ENCODE measurements at places on chromosomes 12 and 14.

DNA sequence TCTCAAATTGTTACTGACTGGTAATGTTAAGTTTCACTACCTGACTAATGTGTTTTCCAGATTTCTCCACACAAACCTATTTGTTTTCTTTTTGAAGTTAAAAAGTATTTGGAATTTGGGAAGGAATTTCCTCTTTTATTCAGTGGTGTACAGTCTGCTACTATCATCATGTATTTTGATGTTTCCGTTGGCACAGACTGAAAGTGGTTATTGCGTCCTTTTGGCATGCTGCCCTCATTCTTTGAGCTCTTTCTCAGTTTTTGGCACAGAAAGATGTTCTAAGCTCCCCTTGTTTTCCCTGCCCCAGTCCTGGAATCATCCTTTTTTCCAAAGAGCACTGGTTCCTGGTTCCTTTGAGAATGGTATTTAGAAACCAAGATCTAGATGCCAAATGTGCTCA, 31.4 kb upstream of the RTRAF start:
- no peak for DNase-seq

DNA sequence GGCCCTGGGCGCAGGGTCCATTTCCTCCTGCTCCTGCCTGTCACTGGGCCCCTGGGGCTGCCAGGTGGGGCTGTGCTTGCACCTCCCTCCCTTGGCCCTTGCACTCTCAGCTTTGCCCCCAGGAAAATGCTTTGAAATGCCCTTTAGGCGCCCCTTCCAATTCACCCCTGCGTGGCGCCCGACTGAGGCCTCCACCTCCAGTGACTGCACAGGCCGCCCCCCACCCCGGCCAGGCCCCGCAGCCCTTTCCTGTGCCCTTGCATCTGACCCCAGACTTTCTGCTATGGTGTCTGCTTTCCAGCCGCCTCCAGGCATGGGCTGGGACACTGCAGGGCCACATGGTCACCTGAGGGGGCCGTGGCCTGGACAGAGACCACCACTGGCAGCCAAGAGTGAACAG, 17.4 kb downstream of the DDX54 start:
- DNase-seq = no peak

DNA sequence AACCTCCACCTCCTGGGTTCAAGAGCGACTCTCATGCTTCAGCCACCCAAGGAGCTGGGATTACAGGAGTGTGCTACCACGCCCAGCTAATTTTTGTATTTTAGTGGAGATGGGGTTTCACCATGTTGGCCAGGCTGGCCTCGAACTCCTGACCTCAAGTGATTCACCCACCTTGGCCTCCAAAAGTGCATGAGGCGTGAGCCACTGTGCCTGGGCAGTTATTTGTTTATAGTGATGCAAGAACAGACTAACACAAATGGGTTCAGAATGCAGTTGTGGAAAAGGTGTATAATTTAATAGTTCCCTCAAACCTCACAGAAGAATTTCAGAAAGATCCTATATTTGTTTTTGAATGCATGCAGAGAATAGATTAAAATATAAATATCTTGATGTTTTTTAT, 447.1 kb downstream of the ZFP36L1 start:
- no peak for DNase-seq

DNA sequence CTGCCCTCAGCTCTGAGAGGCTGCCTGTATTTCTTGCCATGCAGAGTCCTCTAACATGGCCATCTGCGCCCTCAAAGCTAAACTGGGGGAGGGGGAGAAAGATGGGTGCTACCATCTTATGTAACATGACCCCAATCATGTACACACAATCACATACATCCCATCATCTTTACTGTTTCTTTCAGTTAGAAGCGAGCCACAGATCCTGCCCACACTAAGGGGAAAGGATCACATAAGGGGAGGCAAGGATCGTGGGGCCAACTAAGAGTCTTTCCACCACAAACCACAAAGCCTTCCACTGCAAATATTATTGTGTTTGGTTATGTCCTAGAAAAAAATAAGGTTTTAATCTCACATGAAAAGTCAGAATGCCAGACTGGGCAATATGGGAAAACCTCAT, 11.8 kb upstream of the AMN1 start:
- DNase-seq = no peak

GRCh38 chr14:105941226-105942166, 415.1 kb downstream of the TMEM121 start:
- no peak for DNase-seq

DNA sequence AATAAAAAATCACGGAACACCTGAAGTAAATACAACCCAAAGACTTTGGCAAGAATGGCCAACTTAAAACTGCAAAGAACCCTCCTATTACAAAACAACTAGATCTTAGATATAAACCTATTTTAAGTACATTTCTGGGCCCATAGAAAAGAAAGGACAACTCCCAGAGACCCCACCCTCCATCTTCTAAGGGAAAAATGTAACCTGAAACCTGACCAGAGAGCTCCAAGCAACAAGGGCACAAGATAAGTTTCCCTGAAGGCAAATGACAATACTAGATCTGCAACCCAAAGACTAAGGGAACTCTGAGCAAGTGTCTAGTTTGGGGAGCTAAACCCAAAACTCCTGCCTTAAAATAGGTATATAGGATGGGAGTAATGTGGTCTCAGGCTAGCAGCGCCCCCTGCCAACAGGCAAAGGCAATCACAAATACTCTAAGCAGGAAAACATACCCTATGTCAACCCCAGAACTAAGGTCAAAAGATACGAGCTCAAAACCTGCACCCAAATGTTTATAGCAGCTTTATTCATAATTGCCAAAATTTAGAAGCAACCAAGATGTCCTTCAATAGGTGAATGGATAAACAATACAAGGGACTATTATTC, 218.9 kb downstream of the ITPR2 start:
- DNase-seq = no peak

- DNase-seq = no peak
Observed at GRCh38 chr12:132561427-132562156, 48.8 kb downstream of the LRCOL1 start.

DNA sequence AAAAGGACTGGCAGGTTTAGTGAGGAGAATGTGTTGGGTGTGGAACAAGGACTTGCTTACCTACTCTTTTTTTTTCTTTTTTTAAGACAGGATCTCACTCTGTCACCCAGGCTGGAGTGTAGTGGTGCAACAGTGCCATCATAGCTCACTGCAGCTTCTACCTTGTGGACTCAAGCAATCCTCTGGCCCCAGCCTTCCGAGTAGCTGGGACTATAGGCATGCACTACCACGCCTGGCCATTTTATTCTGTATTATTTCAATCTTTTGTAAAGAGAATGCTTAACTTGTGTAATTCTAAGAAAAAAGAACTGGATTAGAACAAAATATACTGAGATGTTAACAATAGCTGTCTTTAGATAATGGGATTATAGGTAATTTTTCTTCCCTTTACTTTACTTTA, 1.9 kb upstream of the VRTN start:
- no peak for DNase-seq

DNA sequence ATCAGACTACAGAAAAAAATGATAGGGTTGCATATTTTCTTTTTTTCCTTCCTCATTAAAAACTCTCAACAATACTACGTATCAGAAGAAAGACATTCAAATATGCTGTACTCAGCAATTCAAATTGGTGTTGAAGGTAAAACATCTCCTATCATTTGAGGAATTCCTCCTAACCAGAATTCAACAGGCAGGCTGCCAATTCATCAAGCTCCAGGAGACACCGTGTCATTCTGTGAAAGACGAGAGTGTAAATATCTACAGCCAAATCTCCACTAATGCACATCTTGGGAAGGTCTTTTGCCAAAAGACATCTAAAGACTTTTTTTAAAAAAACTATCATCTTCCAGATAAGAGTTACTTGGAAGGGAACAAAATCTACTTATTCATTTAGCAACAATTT, 26.6 kb downstream of the NT5DC3 start:
- DNase-seq = no peak

- DNase-seq = peak; percentile 61
Observed at GRCh38 chr14:67618617-67619063, 1.1 kb upstream of the ARG2 start.

- no peak for DNase-seq
Observed at GRCh38 chr12:104750061-104750460, 208.0 kb downstream of the SLC41A2 start.

GRCh38 chr14:68544081-68544892, 248.6 kb downstream of the ZFP36L1 start:
- no peak for DNase-seq

GRCh38 chr14:43161477-43161876, 1345.6 kb downstream of the FSCB start:
- no peak for DNase-seq

- DNase-seq = no peak
Observed at GRCh38 chr14:22122227-22122818, 448.7 kb upstream of the OR4E1 start.

DNA sequence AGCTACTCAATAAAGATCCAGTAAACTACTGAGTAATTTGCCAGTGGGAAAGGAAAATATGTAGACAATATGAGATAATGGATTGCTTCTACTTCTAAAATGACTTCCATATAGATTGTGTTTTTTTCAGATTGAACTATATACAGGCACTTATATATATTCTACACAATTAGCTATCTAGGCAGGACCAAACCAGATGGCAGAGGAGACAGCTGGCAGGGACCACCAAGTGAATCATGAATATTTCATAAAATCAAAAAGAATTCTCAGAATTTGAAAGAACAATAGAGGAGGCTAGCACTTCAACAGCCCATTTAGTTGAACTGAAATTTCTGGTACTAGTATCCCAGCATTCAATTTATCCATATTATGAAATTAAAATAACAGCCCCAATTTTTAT, 338.0 kb upstream of the RPL10L start:
- DNase-seq = no peak

GRCh38 chr12:93287149-93287548, 90.6 kb upstream of the NUDT4 start:
- no peak for DNase-seq

DNA sequence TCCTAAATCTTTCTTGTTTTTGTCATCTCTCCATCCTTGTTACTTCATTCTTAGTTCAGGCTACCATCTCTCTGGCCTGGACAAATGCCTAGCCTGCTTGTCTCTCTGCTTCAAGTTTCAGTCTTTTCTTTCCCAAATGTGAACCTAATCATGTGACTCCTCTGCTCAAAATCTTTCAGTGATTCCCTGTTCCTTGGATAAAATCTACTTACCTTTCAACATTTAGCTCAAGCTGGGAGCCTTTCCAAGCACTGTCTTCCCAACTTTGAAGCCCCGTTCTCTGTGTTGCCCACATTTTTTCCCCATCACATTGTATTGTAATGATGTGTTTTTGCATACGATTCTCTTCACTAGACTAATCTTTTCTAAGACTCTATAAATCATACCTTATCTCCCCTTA, 24.7 kb downstream of the SLC7A8 start:
- no peak for DNase-seq

- no peak for DNase-seq
Observed at GRCh38 chr14:72663956-72664650, 229.8 kb downstream of the DPF3 start.

DNA sequence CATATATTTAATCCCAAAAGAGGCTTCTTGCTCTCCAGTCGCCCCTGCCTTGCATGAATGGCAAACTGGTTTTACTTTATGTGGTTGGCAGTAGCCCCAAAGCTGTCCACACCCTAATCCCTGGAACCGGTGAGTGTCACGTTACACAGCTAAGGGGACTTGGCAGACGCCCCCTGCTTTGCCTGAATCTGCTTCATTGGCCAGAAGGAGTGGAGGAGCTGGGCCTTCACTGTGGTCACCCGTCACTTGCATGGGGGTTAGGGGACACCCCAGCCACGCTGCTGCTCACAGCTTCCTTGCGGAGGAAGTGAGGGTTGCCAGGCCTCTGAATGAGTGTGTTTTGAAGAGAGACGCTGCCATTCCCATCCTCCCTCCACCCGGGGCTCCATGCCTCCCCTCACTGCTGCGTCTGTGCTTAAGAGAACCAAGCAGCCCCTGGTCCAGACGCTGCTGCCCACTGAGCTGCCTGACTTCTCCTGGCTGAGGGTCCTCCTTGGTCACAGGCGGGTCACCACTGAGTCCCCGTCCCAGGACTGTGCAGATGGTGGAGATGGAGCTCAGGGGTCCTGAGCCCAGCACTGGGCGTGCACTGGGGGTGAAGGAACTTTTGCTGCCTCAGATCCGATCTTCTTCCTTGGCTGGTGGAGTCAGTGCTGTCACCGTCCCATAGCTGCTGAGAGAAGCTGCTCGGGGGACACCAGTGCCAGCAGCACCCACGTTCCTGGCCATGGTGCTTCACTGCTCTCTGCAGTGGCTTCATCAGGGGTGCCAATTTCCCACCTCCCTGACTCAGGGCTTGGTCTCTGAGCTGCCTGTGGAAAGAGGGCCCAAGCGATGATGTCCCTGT, 39.8 kb downstream of the GALNT9 start:
- no peak for DNase-seq

GRCh38 chr14:33914676-33915516, 36.0 kb downstream of the EGLN3 start:
- DNase-seq = peak; percentile 91

DNA sequence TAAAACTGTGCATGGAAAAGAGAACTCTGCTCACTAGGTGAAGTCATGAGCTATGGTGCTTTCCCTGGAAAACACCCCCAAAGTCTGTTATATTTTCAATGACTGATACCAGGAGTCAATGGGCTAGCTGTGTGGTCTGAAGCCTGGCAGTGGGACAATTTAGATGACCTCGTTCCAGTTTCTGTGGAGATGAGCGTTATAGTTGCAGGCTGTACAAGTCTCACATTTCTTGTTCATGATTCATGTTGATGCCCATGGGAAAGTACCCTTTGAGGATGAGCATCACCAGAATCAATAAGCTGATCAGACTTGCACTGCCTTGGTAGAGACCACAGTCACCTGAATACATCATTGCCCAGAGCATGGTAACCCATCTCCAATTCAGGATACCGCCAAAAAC, 70.7 kb downstream of the NOVA1 start:
- no peak for DNase-seq

DNA sequence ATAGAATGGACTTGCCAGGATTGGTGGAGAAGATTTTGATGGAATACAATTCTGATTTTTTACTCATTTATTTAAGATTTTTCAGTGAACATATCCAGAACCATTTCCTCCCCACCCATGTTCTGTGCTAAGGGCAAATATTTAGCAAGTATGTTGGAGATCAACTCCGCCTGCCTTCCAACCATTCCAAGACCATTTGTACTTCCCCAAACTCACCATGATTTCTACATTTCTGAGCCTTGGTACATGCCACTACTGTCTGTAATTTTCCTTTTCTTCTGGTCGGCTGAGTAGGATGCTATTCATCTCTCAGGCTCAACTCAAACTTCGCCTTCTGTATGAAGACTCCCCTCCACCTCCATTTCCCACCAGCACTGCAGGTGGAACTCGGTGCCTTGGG, 150.6 kb downstream of the NTF3 start:
- DNase-seq = no peak
